ENCODE measurements at places on chromosomes 7 and 10.

- no peak for DNase-seq
These were observed 56.4 kb downstream of the VIPR2 start for GRCh38 chr7:159088016-159088865.

GRCh38 chr10:112713411-112713810, 236.6 kb upstream of the TCF7L2 start:
- DNase-seq: no peak

- DNase-seq: no peak
These were observed 67.1 kb downstream of the C10orf143 start for GRCh38 chr10:130043491-130043890.

GRCh38 chr10:77180794-77181193, 456.8 kb downstream of the KCNMA1 start:
- no peak for DNase-seq

DNA sequence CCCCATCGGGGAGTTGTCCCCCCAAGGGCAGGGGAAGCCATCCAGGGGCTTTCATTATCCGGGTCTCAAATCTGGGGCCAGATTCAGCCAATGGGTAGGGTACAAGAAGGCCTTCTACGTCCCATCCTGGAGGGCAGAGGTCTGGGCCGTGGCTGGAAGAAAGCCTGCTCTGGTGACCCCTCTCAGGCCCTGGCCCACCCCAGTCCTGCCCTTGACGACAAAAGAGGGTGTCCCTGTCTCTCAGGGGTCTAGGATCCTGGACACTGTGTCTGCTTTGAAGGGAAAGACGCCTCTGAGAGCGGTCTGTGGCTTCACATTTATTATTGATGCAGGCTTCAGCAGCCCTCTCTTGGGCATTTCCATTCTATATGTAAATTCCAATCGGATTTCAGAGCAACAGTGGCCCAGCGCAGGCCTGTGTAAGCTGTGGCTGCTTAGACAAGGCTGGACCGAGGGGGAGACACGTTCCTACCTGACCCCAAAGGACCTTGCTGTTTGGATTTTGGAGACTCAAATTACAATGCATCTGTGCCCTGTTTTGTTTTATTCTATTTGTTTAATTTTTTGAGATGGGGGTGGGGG, 83.2 kb upstream of the BAIAP2L1 start:
- no peak for DNase-seq

GRCh38 chr10:73950155-73950948, 39.4 kb downstream of the PLAU start:
- no peak for DNase-seq

- DNase-seq: no peak
These were observed 891.1 kb upstream of the AUTS2 start for GRCh38 chr7:68707159-68707558.

- no peak for DNase-seq
These were observed 46.4 kb downstream of the TMEM168 start for GRCh38 chr7:112743811-112744210.

DNA sequence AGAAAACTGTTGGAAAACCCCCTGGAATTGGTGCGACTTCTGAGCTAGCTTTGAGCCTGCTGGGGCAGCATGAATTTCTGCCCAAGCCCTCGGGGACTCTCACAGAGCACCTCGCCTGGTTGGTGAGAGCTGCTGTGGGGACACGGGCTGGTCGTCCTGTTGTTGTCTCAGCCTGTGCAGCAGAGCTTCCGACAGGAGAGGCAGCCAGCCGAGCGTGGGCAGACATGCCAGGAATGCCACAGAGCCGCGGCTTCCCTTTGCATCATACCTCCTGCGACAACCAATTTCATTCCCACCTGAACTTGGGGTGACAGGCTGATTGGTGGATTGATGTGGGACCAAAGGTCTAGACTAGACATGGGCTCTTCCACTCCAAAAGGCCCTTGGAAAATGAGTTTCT, 60.2 kb upstream of the NRBF2 start:
- DNase-seq: no peak

DNA sequence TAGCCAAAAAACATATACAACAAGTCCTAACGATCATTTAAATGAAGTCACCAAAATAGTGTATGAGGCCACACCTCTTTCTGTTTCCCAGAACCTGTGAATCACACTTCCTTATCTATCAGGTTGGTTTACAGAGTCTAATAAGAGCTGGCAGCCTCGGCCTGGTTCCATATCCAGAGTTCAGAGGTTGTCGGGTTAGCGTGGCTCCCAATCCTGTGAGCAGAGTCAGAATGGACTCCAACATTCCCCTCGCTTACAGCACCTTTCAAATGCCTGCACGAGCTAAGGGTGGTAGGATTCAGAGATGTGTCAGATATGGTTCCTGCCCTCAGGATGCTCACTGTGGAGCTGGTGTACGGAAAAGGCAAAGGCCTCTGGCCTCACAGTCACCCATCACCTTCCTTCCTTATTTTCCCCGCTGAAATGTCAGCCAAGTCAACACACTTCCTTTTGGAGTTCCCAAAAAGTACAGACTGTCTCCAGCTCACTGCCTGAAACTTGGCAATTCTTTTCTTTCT, 6.0 kb downstream of the IL15RA start:
- DNase-seq: no peak

DNA sequence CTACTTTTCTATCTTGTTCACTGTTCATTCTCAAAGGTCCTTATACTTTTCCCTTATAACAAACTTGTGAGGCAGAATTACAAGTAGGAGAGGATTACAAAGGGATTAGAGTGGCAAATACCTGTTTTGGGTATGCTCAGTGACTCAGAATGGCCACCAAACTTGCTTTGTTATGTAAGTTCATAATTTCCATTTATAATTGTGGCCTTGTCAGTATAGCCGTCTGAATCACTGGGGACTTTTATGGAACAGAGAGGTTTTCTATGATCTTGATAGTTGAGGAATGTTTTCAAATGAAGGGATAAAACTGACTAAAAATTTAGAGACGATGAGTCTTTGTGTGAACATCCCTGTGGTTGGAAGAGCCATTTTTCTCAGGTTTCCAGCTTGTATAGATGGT, 116.2 kb downstream of the SND1 start:
- DNase-seq: no peak

DNA sequence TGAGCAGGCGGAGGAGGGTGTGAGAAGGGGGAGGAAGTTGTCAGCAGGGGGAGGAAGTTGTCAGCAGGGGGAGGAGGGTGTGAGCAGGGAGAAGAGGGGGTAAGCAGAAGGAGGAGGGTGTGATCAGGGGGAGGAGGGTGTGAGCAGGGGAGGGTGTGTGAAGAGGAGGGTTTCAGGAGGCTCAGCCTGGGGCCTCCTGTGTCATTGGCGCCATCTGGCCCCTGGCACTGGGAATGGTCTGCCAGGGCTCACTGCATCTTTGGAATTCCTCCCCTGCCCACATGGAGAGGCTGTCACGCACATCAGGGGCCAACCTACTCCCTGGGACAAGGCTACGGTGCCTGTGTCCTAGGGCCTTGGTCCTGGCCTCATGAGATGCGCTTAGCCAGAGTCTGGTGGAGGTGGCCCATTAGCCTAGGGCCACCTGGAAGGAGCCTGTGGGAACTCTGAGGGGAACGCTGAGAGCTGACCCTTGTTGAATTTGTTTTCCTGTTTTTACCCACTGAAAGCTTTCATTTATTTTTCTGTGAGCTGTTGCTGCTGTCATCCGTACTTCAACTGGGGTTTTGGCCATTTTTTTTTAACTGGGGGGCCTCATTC, 18.0 kb downstream of the CAMK2B start:
- peak; percentile 26 for DNase-seq

DNA sequence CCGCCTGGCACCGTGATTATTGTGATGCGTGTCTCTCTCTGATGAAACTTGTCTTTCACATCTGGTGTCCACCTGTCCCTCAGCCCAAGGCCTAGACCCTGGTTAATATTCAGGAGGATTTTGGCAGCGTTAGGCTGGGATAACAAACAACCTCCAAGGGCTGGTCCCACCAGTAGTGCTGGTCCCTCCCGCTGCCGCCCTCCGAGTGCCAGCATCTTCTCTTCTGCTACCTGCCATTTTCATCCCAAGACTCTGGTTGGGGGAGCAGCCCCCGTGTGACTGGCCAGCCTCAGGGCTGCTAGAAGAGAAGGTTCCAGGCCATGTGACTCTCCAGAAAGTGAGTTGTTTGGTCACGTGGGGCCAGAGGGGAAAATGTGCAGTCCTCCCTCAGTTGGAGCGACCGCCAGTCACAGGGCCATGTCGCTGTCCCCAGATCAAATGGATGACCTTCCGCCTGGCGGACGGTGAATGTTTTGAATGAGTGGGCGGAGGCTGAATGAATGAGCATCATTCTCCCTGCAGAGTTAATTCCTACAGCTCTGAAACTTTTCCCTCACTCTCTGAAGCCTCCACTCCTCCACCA, 479.9 kb upstream of the FOXK1 start:
- DNase-seq: no peak

GRCh38 chr10:28391283-28391682, 88.4 kb upstream of the MPP7 start:
- no peak for DNase-seq

GRCh38 chr10:93376372-93377293, 105.5 kb downstream of the MYOF start:
- peak; percentile 83 for DNase-seq

GRCh38 chr7:18975276-18975675, 142.2 kb downstream of the TWIST1 start:
- no peak for DNase-seq

- no peak for DNase-seq
These were observed 159.1 kb downstream of the UBE2H start for GRCh38 chr7:129793506-129794310.

GRCh38 chr7:112225006-112225405, 18.5 kb downstream of the ZNF277 start:
- DNase-seq: no peak

DNA sequence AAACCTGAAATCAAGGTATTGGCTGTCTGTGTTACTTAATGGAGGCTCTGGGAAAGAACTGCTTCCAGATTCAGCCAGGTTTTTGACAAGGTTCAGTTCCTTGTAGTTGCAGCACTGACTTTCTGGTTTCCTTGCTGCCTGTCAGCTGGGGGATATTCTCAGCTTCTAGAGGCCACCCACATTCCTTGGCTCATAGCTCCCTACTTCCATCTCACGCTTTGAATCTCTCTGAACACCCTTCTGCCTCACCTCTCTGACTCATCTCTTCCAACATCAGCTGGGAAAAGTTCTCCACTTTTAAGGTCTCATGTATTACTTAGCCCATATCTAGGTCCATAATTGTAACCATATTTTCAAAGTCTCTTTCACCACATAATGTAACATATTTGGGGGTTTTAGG, 22.9 kb upstream of the GPR22 start:
- DNase-seq: no peak

DNA sequence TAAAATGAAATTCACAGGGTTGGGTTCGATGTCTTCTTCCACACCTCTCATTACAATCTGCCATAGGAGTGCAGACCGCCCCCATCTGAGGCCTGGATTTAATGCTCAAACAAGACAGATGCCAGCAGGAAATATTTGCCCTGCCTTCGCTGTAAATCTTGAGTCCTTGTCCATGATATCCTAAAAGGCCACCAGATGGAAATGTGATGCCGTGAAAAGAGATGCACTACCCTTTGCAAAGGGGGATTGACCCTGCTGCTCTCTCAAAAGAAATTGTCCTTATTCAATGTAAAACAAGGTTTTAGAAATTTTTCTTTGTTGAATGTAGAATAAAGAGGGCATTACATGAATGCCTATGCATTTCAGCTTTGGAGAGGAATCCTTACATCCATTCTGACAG, 37.5 kb downstream of the AGAP4 start:
- DNase-seq: no peak

GRCh38 chr7:155840262-155840885, 28.1 kb upstream of the SHH start:
- DNase-seq: no peak

GRCh38 chr7:138396251-138397070, 63.6 kb upstream of the TRIM24 start:
- DNase-seq: no peak

Data from NAMALWA (cell line).